ENCODE measurements at places on chromosomes 5 and 9. TPM values are rescaled to one million over a fixed set of nuclear protein-coding genes. Genes with fewer than 3 reads are reported as not detected.

IL4 gene
- not detected for total RNA-seq

PRUNE2 gene
- total RNA-seq: 13.1 TPM

FOXD4L6 gene
- total RNA-seq: not detected

GLRA1 gene
- total RNA-seq: not detected

DNA sequence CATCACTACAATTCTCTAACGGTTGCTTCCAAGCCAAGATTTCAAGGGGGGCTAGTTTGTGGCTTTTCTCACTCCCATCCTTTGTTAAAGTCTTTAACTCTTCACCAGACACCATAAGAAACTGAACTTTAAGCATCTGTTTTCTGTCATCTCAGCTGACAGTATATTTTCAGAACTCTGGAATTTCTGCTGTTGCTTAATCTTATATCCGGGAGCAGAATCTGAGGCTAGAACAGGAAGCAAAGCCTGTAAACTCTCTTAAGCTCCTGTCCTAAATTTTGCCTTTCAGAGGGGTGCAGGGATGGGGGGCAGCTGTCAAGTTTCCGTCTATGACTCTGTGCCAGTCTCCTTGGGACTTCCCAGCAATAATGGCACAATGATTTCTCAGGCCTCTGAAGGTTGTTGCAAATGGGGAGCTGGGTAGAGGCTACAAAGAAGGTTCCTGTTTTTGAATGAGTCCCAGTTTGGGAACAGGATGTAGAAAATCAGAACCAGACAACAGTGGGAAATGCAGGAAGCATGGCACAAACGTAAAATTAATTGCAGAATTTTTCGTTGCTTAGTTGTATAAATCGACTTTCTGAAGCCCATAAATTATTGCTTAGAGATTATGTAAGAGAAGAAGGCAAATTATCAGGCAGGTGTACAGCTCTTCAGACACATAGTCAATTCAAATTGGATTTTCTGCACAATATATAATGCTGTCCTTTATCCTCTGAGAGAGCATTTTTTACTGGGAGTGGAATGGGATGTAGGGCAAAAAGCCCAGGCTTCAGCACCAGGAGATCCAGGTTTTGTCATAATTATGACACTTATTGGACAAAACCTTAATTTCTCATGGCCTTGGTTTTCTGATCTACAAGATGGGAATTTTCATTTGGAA is 430.9 kb downstream of the DMAC1 start:
- H3K4me3 ChIP-seq: no peak overlapping the region
- H3K4me1 ChIP-seq: peaks cover 18% of the 10 kb centered on the region
- no peak for DNase-seq
- no peaks in the 10 kb centered on the region for H3K27me3 ChIP-seq
- no peaks in the 10 kb centered on the region for H3K36me3 ChIP-seq

DNA sequence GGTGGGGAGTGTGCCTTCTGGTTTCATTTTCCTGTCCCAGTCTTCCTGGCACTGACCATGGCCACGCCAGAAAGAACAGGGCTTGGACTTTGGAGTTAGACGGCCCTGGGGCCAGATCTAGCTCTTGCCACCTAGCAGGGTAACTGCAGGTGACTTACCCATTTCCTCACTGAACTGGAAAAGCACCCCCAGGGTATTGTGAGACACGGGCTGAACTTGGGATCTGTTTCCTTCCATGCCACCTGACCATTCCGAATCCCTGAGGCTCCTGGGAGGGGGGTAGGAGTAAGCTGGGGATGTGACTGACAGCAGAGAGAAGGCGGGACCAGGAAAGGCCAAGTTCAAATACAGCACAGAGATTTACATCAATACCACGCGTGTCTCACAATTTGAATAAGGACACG is 9.4 kb downstream of the HNRNPAB start:
- H3K4me3 ChIP-seq: no peak overlapping the region
- peaks cover 13% of the 10 kb centered on the region for H3K4me1 ChIP-seq
- peaks cover 76% of the 10 kb centered on the region for H3K36me3 ChIP-seq
- no peak for DNase-seq

All from WTC11 (cell line).